Stimulated activated CD8-positive, alpha-beta memory T cell treated with anti-CD3 and anti-CD28 coated beads, Interleukin-2, amount 100 ng/mL, for 1 hour (primary cell): ENCODE measurements at places on chromosomes 13 and 19.

- DNase-seq, result no peak
Observed at GRCh38 chr13:97342136-97342535, 91.8 kb upstream of the RAP2A start.

GRCh38 chr13:113431171-113431570, 22.1 kb downstream of the ADPRHL1 start:
- DNase-seq, result no peak

GRCh38 chr19:1560286-1560882, 7.7 kb downstream of the MEX3D start:
- DNase-seq, result no peak

GRCh38 chr19:32171719-32172151, 173.7 kb upstream of the ZNF507 start:
- no peak for DNase-seq

GRCh38 chr13:105334211-105334610, 1201.3 kb downstream of the EFNB2 start:
- no peak for DNase-seq
